ENCODE measurements at places on chromosomes 6 and 20.

DNA sequence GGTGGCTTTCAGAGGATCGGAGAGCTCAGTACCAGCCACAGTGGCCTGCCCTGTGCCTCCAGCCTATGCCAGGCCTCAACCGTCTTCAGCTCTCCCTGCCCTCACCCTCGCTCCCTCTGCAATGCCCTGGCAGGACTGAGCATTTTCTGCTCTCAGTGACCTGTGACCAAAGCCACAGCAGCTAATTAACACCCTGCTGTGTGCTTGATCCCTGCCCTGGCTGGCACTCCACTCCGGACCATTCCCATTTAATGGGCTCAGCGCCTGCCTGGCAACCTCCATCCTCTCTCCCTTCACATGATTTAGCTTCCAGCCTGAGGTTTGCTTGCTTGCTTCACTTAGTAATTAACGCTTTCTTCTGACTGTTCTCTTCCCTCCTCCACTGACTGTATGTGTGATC is 287.5 kb downstream of the LRFN2 start:
- DNase-seq, result no peak

GRCh38 chr6:158853072-158853879 is 34.1 kb upstream of the EZR start:
- peak; percentile 93 for DNase-seq

DNA sequence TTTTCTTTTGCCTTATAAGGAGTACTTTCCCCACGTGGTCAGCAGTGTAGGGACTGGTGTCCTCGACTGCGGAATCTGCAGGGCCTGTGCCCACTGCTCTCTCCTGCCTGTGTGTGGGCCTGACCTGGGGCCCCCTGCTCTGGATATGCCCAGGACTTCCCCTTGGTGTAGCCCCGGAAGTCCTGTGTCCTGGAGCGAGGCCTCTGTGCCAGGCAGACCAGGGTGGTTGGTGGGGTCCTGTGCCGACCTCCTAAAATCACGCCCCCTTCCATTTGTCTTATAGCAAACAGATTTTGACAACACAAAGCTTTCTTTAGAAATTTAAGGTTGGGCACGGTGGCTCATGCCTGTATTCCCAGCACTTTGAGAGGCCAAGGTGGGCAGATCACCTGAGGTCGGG is 64.2 kb downstream of the DLL1 start:
- DNase-seq, result no peak

DNA sequence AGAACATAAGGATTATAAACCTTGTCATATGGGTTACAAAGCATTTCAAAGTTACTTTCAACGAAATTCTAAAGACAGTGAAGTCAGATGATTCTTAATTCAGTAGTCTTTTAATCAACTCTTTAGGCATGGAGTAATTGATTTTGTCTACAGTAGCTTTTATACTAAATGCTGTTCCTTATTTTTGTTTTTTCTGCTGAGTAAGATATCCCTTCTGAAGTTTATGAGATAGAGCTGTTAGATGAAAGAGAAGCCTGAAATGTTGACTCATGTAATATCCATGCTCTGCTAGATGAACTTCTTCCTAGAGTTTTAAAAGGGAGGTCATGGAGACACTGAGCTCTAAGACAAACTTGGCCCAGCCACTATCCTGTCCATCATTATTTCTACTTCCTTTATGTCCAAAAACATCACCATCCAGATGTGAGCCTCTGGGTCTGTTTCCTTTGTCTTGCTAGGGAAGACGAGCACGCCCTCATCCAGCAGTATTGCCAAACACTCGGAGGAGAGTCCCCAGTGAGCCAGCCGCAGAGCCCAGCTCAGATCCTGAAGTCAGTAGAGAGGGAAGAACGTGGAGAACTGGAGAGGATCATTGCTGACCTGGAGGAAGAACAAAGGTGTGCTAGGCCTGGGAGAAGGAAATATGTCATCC is 550.3 kb downstream of the UTRN start:
- no peak for DNase-seq

- no peak for DNase-seq
These were observed 304.1 kb downstream of the RFPL4B start for GRCh38 chr6:112651239-112651638.

- DNase-seq, result no peak
These were observed 7.7 kb downstream of the ADGRF1 start for GRCh38 chr6:47034421-47034820.

- no peak for DNase-seq
These were observed 135.7 kb downstream of the OR2B2 start for GRCh38 chr6:27776504-27776903.

GRCh38 chr20:40606237-40606636 is 82.8 kb downstream of the MAFB start:
- no peak for DNase-seq

- DNase-seq, result no peak
These were observed 301.2 kb downstream of the ADGRG6 start for GRCh38 chr6:142602972-142603371.

DNA sequence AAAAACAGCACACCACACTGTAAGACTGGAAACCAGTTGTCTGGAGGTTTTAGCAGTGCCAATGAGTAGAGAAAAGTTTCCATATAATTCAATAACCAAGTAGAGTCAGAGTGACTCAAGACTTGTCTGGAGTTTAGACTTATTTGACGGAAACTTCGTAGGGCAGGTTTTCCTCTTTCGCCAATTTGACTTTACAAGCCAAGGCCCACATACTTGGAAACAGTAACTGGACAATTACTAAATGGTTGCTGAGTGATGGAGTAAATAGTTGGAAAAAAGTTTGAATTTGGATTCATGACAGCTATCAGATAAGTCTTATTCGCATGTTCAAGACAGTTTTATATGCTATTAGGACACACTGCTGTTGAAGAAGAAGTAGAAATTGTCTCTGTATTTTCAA is 48.1 kb upstream of the CTAGE9 start:
- no peak for DNase-seq

- DNase-seq, result no peak
These were observed 67.9 kb upstream of the RNF24 start for GRCh38 chr20:4083098-4083865.

GRCh38 chr6:3205913-3206312 is 21.5 kb downstream of the TUBB2B start:
- DNase-seq, result no peak

DNA sequence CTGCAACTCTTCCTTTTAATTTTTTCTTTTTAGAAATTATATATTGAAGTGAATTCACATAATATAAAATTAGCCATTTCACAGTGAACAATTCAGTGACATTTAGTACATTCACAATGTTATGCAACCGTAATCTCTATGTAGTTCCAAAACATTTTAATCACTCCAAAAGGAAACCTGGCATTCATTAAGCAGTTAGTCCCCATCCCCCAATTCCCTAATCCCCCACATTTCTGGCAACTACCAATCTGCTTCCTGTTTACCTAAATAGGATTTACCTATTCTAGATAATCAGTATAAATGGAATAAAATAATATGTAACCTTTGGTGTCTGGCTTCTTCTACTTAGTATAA is 8.5 kb upstream of the DDX27 start:
- DNase-seq, result no peak

DNA sequence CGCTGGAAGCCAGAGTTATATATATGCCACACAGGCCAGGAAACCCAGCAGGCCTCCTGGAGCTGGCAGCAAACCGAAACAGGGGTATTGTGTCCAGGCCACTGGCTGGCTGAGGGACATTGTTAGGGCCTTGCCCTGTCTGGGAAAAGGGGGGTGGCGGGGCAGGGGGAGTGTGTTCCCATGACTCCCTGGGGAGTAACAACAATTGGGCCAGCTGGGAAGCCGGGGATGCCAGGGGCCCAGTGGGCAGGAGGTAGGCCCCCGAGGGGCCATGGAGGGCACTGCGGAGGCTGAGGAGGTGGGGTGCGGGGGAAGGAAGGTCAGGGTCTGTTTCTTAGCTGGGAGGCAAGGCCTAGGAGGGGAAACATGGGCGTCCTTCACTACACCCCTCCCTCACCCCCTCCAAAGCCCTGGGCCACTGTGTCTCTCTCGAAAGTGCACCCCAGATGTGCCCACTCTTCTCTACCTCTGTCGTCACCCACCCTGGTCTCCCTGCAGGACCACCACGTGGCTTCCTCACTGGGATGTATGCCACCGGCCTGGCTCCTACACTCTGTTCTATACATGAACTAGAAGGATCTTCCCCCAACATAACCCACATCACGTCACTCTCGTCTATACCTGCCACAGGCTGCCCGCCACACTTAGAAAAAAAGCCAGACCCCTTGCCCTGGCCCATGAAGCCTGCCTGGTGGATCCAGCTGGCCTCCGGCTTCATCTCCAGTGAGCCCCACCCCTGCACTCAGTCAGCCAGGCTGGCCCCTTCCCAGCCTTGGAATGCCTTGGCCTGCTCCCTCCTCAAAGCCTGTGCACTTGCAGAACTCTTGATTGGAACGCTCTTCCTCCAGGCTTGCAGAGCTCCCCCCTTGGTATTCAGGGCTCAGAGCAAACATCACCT is 7.8 kb upstream of the E2F1 start:
- no peak for DNase-seq

GRCh38 chr6:32980488-32981038 is 12.2 kb downstream of the BRD2 start:
- no peak for DNase-seq

GRCh38 chr6:22699151-22699550 is 129.8 kb downstream of the HDGFL1 start:
- no peak for DNase-seq

DNA sequence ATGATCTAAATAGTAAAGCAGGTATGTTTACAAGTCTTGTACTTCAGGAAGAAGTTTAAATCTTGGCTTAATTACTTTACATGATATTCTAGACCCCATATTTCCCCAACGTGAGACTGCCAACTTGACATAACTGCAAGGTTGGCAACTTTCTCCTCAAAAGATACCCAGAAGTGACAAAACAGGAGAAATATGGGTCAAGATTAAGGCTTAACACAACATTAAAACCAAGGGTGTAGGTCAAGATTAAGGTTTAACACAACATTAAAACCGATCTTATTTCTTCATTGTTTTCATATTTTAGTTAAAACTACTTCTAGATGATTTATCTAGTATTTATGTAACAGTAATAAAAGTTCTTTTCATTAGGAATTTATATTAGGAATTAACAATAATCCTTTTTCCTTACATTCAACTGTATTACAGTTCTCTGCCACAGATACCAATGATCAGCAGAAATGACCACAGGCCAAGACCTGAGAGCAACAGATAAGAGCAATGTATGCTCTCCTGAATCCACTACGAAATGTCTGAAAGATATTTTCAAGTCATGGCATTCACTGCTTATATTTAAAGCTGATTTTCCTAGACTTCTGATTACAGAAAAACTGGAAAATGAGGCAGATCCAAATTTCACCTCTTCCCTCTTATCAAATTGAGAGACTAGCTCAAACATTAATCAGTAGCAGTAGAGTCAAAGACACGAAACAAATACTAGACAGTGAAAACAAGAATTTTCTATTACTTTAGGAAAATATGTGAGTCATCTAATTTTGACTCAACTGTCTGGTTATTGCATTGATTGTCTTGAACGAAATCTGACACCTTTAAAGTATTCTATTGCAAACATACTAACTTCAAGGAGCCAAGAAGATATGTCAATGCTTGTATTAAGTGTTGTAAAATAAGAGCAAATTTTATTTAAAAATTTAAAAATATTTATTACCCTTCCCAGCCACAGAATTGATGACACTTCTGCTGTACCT is 72.3 kb downstream of the RNGTT start:
- DNase-seq, result no peak

DNA sequence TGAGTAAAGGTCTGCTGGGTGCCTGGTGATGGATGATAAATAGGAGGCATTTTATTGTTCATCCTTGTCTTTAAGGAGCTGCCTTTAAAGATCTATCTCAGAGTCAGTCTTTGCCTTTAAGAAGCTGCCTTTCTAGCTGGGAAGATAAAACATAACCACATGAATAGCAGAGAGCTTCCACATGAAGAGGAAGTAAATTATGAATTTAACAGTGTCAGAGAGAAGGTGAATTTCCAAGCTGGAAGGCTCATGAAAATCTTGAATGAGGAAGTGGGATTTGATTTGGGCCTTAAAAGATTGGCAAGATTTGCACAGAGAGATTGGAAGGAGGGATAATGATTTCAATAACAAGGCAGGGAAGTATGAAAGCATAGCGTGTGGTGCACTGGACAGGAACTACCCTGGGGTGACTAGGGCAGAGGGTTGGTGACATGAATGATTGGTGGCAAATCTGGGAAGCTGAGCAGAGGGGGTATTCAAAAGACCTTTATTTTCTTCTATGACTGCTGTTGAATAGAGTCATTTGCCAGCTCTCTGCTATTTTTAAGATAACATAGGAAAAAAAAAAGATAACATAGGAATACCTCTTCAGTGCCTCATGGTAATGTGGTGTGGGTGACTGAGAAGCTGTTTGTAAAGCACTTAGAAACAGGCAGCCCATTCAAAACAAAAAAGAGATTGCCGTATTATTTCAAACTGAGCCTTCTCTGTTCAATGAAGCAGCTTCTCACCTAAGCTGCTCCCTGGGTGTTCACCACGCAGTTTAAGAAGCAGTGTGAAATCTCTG is 591.6 kb downstream of the PKHD1 start:
- no peak for DNase-seq

GRCh38 chr6:64732888-64733287 is 974.1 kb downstream of the EYS start:
- no peak for DNase-seq

- DNase-seq, result no peak
These were observed 9.7 kb upstream of the EDN1 start for GRCh38 chr6:12280458-12280857.

DNA sequence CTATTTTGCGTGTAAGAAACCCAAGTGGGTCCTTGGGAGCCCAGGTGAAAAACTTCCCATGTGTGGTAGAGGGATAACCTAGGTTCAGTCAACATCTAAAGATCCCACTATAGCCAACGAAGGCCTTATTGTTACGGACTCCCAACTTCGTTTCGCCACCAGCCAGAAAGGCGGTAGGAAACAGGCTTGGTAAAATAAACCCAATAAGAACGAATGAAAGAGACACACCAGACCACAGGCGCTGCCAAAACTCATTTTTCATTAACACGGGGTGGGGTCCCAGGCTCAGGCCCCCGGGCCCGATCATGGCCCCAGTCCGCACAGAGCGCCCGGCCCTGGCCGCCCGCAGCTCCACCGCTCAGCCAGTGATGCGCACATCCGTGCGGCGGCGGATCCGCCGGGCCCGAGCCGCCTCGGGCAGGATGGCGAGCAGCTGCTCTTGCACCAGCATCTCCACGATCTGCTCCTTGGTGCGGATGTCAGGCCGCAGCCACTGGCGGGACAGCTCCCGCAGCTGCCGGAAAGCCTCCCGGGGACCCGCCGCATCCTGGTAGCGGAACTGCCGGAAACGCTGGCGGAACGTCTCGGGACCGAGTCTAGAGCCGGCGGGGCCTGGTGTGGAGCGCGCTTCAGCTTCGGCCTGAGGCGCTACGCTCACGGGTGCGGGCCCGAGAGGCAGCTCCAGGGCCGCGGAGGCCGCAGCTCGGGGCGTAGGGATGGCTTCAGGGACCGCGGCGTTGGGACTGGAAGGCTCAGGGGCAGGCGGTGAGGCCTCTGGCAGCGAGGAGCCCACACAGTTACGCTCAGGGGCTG is 709 bp downstream of the SCAND1 start:
- peak; percentile 53 for DNase-seq

DNA sequence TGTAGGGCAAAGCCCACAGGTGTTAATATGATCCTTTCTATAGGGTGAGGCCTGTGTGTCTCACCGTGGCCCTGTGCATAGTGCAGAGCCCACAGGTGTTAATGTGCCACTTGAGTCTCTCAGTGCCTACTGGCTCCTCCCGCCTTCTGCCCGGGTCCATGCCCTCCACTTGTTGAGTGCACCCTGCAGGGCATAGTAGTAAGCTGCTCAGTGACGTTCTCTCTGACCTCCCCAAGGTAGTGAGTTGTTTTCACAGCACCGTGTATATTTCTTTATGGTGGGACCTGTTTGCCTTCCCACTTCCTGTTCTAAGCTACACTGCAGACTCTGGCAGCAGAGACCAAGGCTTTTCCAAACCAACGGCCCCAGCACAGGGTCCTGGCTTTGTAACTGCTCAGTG is 64.5 kb upstream of the SLC22A1 start:
- DNase-seq, result no peak

GRCh38 chr20:20593447-20594170 is 118.8 kb downstream of the RALGAPA2 start:
- peak; percentile 14 for DNase-seq

Measured in CD4-positive, alpha-beta T cell treated with Interferon alpha-2 for 1 hour (primary cell).